ENCODE measurements at places on chromosomes 7 and 10.

DNA sequence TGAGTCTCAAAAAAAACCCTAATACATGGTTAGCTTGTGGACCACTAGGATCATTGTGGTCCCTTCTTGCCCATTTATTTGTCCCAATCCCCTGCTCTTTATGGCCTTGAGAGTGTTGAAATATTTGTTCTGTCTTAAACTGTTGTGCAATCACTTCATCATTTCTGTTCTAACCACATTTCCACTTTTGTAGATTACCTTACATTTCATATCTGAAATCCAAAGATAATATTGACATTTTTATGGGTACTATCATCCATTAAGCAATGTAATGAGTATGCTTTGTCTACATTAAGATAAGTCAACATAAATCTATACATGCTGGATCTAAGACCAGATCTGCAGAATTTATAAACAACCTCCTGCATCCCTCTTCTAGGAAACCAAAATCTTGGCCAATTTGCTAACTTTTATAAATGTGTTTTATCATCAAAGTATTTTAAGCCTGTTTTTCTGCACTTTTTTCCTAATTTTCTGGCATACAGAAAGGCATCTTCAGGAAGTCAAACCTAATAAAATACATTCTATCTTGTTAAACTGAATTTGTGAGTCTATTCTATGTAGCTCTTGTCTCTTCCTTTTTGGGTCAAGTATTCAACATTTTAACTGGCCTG, 359.4 kb upstream of the CELF2 start:
- no peak for DNase-seq

GRCh38 chr7:2508327-2509215, 11.0 kb upstream of the LFNG start:
- DNase-seq, result peak; percentile 92

DNA sequence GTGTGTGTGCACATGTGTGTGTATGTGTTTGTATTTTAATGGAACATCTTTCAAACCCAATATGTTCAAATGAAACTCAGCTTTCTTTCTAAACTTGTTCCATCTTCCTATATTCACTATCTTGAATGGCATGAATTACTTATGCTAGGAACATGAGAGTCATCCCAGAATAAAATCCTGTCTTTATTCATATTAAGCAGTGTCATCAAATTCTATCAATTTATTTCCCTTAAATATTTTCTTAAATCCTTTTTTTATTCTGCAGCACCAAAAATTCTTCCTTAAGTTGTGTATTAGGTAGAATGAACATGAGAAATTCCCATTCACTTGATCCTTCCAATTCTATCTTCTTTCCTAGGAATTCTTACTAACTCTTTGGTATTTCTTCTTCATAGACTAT, 146.6 kb upstream of the PCDH15 start:
- DNase-seq, result no peak

DNA sequence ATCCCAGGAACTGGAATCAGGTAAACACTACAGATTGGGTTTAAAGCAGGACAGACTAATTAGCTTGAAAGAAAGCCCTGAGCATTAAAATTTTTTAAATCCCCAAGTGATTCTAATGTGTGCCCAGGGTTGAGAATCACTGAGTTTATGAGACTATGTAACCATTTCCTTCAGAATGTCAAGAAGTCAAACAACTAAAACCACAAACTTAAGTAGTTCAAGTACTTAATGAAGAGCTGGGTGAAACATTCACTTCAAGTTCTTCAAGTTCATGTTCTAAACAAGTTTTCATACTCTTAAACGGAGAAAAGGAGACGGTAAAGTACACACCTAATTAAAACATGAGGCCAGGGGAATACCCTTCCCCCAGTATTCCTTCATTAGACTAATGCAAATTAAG, 28.2 kb upstream of the TLL2 start:
- no peak for DNase-seq

- no peak for DNase-seq
Measured at GRCh38 chr10:26628395-26628794, 69.1 kb upstream of the PDSS1 start.

- peak; percentile 12 for DNase-seq
Measured at GRCh38 chr7:112869111-112869774, 79.0 kb upstream of the TMEM168 start.

DNA sequence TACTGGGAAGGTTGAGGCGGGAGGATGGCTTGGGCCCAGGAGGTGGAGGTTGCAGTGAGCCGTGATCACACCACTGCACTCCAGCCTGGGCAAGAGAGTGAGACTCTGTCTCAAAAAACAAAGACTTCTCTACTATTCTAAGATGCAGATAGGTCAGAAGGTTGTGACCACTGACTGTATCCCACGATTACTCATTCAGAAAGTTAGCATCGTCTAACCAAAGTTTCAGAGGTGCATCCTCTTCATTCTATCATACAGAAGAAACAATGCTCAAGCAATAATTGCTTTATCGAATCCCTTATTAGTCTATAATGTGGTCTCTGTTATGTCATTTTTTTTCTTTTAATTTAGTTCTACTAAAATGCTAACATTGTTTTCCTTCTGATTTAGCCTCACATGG, 348.7 kb upstream of the LRGUK start:
- DNase-seq, result no peak

GRCh38 chr7:97847791-97848190, 24.4 kb downstream of the ASNS start:
- DNase-seq, result no peak

DNA sequence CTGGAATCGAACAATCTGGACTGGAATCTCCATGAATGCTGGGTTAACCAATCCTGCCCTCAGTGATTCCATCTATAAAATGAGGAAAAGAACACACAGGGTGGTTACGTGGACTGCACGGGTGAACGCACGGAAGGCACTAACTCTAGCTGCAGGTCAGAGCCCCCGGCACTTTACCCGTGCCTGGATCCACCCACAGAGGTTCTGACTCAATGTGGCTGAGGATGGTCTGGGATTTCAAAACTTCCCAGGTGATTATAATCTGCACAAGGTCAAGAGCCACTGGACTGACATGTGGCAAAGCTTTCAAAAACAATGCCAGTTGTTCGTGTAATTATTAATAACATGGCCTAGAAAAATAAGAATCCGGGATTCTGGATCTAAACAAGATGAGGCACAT, 29.2 kb downstream of the KIAA1549 start:
- DNase-seq, result no peak

DNA sequence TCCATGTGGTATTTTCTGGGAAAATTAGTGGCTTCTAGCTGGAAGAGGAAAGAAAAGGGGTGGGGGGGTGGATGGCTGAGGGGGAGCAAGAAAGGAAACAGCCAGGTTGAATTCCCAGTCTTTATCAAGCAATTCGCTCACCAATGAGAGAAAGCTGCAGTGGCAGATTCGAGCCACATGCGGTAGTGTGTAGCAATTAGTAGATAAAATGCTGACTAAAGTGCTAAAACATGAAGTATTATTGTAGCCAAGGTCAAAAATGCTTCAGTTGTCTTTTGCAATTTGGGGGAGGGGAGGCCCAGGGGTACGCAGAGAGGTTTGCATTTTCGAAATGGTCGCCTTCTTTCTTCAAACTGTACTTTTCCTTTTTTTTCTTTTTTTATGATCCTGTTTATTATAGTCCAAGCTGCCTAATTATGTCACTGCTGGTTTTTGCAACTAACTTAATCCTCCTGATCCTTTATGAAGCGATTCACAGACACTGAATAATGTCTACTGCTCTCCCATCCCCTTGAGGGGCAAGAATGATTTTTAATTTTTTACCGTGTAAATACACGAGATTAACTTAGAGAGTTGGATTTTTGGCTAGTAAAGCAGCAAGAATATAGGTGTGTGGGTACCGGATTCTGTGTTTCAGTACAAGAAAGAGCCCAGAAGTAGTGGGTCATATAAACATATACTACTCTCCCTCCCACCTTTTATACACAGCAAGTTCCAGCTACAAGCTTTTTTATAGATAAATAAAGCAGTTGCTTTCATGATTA, 3.6 kb upstream of the ARID5B start:
- no peak for DNase-seq
